ENCODE measurements at places on chromosomes 5 and 9.

GRCh38 chr5:153893817-153894216 is 144.9 kb downstream of the FAM114A2 start:
- DNase-seq: no peak

DNA sequence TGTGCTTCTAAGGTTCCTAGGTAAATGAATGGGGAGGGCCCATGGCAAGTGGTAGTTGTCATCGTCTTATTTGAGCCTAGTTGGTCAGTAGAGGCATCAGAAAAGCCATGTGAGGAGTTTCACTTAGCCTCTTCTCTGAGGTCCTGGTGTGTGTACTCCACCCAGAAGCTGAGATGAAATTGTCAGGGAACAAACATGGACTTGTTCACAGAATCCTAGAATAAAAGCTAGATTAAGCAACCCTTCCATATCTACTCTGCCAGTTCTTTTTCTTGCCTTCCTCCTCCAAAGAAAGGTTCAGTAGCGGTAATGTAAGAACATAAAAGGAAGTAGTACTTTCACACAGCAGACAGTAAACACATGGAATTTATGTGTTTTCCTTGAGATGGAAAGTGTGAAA is 70.4 kb downstream of the ARHGAP26 start:
- DNase-seq: no peak

- no peak for DNase-seq
Observed at GRCh38 chr9:88978034-88978433, 13.2 kb upstream of the S1PR3 start.

GRCh38 chr5:59069438-59070079 is 486.7 kb downstream of the RAB3C start:
- DNase-seq: no peak

DNA sequence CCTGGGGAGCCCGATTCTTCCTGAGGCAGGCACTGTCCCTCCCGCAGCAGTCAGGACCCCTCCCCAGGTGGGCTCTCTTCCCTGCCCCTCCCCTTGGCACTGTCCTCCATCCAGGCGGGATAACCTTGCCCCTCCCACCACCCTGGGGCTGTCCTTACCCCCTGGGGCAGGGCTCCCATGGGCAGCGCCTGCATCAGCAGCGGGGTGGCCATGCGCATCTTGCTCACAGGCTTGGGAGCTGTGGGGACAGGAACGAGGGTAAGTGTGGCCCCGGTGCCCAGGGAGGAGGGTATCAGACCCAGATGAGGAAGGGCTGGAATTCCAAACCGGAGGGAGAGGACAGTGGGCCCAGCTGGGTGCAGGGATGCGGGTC is 6.0 kb downstream of the CD74 start:
- DNase-seq: no peak

DNA sequence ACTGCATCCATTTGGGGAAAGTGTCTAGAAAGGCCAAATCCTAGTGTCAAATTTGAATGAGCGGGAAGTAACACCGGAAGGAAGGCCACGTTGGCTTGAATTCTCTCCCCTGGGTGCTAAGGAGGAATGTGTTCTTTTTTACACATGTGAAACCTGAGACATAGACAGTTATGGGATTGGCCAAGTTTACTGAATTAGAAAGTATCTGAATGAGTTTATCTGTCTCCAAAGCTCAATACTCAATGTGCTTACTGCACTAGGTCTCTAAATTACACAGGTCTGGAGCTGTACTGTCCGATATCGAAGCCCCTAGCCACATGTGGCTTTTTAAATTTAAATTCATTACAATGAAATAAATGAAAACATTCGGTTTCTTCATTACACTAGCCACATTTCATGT is 6.0 kb downstream of the DMRT1 start:
- DNase-seq: no peak

DNA sequence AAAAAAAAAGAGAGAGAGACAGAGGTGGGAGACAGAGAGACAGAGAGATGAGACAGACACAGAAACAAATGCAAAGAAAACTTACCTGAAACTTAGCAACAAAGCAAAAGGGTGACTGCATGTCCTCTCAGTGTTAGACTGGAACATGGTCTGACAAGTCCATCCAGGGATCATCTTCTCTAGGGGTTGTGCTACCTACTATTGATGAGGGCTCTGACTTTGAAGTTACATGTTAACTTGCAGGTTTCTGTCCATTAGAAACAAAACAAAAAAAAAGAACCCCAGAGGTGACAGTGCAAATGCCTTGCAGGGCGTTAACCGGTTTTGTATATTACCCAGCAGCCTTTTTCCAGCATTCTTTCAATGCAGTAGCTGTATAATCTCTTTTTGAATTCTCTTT is 13.6 kb upstream of the SPARC start:
- DNase-seq: no peak

GRCh38 chr9:126343271-126343700 is 16.7 kb downstream of the MVB12B start:
- DNase-seq: no peak

DNA sequence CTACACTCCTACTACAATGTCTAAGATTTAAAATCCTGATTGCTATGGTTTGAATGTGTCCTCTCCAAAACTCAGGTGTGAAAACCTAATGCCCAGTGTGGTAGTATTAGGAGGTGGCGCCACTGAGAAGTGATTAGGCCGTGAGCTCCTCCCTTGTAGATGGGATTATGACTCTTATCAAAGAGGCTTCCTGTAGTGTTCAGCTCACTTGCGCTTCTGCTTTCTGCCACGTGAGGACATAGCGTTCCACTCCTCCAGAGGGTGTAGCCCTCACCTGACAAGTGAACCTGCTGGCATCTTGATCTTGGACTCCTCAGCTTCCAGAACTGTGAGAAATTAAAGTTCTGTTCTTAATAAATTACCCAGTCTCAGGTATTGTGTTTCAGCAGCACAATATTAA is 33.0 kb upstream of the WHRN start:
- no peak for DNase-seq

GRCh38 chr5:151617841-151618710 is 26.9 kb upstream of the FAT2 start:
- DNase-seq: no peak

- no peak for DNase-seq
Observed at GRCh38 chr5:158933494-158934318, 166.0 kb downstream of the EBF1 start.

GRCh38 chr9:111904026-111904425 is 7.4 kb downstream of the UGCG start:
- no peak for DNase-seq

GRCh38 chr9:128894764-128895163 is 12.8 kb downstream of the LRRC8A start:
- no peak for DNase-seq

GRCh38 chr9:138077126-138077525 is 199.5 kb downstream of the CACNA1B start:
- DNase-seq: no peak

DNA sequence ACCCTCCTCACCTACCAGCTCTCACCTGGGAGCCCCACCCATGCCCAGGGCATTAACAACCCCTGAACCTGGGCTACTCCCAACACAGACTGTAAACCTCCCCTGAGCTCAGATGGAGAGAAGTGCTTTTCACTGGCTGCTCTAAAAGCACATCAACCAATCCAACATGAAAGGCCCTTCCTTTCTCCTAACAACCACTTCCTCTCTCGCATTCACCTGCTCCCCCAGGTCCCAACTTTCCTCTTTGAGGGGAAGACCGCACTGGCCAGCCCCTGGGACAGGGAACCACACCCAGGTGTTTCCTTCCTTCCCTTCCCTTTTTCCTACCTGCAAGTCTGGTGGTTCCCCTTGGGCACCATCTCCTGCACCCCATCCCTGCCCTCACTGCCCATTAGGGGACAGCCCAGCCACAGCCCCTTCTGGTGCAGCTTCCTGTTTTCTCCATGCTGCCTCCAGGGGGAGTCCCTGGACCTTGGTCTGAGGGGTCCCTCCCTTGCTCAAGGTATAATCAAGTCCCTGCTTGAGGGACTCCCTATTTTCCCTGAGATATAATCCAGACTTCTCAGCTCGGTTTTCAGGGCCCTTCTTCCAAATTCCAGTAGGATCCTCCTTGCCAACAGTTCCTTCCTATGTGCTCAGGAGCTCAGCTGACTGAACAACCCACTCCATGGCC is 30.5 kb upstream of the DAB2IP start:
- DNase-seq: no peak

- no peak for DNase-seq
Observed at GRCh38 chr5:145941448-145942130, 5.2 kb downstream of the SH3RF2 start.

GRCh38 chr5:141848744-141849414 is 29.3 kb downstream of the PCDH1 start:
- DNase-seq: no peak

GRCh38 chr5:167447466-167448375 is 843.7 kb upstream of the WWC1 start:
- no peak for DNase-seq

GRCh38 chr5:107917983-107918382 is 247.2 kb upstream of the EFNA5 start:
- no peak for DNase-seq

DNA sequence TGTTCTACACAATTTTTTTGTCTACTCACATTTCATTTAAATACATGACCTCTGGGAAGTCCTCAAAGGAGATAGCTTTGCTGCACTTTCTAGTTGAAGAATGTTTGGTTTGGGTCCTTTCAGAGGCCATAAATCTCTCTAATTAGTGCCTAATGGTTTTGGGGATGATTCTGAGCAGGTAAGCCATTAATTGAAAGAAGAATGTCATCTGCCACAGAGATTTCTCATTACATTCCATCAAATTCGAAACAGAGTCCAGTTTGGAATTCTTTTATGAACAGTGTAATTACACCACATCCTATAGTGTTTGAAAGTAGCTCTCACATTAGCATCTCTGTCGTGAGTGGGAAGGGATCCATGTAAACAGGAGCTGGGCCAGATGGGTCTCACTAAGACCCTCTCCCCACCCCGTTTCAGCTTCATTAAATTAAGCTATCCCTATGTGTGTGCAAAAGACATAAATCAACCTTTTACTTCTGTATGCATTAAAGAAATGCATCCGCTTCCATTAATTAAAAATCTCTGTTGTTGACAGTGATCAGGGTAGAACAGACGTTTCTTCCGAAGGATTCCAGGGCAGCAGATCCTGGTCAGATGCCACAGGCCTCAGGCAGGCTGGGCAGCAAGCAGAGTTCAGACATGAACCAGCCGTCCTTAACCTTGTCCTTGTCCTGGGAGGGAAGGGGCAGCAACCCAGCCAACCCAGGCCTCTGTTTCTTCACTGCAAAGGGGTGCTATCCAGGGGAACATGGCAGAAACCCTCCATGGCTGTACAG is 99.8 kb upstream of the MAP1B start:
- DNase-seq: no peak

DNA sequence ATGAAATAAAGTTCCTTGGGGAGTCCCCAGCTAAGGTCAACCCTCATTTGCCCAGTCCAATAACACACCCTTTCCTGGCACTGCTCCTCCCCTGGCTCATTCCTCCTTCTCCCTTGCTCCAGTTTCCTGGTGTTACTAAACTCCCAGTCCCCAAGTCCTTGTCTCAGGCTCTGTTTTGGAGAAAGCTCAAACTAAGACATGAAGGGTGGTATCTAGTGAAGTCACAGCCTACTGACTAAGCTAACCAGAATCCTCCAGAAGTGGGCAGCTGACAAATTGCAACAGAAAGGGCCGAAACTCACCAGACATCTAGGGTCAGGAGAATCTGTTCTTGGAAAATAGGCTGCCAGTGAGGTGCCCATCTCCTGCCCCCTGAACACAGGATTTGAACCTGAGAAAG is 118.7 kb upstream of the NEK6 start:
- DNase-seq: no peak

DNA sequence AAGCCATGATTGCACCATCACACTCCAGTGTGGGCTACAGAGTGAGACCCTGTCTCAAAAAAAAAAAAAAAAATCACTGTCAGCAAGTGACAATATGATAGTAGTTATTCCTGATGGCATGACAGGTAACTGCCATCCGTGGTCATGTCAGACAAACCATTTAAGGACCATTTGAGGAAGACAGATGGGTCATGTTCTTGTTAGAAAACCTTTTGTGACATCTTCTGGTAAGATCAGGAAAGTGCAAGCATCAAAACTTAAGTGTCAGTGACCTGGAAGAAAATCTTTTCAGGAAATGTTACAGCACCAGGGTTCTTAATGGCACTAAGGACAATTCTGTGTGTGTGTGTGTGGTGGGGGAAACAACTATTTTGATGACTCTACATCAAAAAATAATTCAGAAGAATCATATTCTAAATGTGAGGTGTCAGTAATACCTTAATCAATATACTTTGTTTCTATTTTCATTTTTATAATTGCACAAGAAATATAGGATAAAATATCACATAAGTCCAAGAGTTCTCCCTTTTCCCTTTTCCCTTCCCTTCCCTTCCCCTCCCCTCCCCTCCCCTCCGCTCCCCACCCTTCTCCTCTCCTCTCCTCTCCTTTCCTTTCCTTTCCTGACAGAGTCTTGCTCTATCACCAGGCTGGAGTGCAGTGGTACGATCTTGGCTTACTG is 17.8 kb downstream of the SLC38A9 start:
- DNase-seq: no peak

DNA sequence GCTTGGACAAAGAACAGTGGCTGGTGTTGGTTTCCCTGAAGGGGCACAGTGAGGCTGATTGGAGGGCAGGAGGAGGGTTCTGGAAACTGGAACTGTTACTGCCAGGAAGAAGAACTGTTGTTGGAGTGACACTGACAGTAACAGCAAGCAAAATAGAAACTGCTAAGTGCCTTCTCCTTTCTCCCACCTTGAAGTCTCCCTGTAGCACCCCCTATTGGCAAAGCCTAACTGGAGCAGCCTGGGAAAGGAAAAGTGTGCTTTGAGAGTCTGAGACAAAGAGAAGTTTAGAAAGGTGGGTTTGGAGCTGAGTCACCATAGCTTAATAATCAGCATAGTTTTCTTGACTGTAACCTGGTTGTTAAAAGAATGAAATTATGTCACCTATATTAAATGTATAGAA is 2.5 kb upstream of the TMEM174 start:
- no peak for DNase-seq

DNA sequence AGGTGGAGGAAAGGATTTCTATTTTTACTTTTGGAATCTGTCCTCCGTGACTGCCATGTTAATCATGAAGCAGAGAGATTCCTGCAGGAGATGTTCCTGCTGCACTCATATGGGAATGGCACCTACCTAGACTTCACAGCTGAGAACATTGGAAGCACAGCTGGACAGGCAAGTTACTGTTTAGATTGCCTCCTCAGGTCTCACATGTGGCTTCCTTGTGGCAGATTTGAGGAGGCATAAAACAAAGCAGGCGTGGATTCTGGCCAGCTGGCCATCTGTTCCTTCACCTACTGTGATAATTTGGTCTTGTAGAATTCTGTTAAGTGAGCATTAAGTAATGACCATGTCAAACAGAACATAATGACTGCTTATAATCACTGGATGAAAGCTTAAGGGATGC is 193.4 kb downstream of the EDIL3 start:
- no peak for DNase-seq

- no peak for DNase-seq
Observed at GRCh38 chr5:572398-573019, 39.6 kb upstream of the CEP72 start.

DNA sequence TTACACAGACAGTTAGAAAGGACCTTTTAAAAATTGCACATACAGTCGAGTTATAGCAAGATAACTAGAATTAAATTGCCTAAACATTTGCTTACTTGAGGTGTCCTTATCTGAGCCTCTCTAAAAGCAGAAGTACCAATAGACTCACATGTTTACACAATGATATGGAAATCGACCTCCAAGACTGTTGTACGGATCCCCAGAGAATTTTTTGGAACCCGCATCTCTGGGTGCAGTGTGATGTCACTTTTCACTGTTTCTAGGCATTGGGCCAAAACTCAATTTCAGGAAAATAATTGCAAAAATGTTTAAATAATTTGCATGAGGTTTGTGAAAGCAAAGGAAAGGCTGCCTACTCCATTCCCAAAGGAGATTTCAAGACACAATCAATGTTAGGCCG is 63.1 kb upstream of the ATG10 start:
- no peak for DNase-seq

GRCh38 chr9:120441426-120442307 is 138.3 kb downstream of the CDK5RAP2 start:
- no peak for DNase-seq

All from esophagus squamous epithelium (tissue), 5 donors.